ENCODE measurements at places on chromosomes 12 and 14.

DNA sequence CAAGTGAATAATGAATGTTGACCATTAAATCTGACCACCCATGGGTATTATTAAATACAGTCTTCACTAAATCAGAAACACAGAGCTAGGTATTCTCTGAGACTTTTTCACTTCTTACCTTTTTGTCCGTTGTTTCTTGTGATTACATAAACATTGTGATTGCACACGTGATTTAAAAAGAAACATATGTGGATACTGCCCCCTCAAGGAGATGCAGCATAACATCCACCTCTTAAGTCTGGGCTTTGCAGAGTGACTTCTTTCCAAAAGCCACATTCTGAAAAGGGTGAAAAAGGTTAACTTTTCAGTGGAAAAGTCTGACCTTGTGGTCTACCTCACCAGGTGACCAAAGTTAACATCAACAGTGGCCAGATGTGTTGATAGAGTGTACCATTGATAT lies 185.5 kb upstream of the FAR2 start:
- DNase-seq, result no peak

- no peak for DNase-seq
Measured at GRCh38 chr14:104226421-104227383, 88.3 kb downstream of the KIF26A start.

DNA sequence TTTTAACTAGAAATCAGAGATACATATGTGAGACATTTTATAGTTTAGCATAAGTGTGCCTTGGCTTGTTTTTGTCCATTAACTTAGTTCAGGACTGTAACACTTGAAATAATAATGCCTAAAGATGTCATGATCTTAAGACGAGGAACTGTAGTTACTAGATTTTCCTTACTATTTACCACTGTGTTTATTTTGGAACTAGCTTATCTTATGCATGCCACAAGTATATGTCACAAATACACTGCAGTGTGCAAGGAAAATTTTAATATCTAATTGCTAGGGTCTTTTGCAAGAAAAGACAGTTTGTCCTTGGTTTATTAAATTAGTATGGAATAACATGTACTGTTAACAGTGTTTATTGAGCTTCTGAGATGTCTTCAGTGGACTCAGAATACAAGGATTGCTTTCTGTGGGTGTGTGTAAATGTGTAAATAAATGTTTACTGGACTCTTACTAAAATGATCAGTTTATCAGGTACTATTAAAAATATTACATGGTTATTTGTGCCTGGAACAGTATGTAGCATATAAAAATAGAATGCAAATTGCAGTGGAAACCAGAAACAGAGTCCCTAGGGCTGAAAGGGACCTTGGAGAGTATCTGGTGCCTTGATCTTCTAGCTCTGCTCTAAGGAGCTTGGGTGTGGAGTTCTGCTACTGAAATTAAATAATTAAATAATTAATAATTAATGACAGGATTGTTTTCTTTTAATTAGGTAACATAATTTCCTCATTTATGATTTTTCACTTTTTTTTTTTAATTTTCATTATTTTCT lies 58.1 kb downstream of the FGD4 start:
- DNase-seq, result no peak

GRCh38 chr12:112599871-112600270 lies 181.1 kb downstream of the PTPN11 start:
- no peak for DNase-seq

DNA sequence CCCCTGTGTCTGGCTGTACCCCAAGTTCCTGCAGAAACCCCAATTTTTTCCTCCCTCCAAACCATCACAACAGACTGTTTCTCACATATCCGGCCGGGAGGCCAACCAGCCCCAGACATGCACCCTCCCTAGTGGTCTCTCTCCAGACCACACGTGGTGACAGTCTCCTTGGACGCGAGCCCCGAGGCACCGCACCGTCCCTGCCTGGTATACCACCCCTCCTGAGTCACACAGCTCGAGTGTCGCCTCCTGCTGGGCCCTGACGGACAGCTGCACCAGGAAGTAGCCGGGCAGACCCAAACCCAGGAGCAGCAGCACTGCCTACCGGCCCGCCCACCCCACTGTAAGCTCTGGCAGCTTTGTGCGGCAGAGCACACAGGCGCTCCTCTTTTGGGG lies 97.4 kb downstream of the RFLNA start:
- DNase-seq, result no peak

DNA sequence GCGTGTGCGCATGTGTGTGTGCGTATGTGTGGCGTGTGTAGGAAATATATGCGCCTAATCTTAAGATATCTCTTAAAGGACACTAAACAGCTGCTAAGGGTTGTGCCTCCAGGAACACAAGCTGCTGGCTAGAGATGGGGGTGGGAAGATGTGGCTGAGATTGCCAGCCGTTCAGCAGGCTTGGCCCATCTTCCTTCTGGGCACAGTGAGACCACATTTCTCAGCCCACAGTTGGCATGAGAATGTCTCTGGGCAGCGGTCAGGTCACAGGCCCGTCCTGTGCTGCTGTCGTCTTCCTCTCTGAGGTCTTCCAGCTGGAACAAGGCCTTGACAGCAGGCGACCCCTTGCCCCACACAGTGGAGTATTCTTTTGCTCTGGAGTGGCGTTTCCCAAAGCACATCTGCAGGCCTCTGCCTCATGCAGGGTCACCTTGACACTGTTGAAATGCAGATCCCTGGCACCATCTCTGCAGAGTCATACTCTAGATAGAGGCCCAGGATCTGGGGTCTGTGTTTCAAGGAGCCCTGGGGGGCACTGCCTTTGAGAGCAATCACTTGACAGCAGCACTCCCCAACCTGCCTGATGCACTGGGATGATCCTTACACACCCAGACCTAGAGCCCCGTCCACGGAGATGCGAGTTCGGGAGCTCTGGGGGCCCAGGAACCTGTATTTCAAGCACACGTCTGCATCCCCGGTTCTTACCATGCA lies 335.5 kb upstream of the SFSWAP start:
- DNase-seq, result no peak

- DNase-seq, result no peak
Measured at GRCh38 chr14:87044807-87045206, 948.2 kb downstream of the GALC start.

DNA sequence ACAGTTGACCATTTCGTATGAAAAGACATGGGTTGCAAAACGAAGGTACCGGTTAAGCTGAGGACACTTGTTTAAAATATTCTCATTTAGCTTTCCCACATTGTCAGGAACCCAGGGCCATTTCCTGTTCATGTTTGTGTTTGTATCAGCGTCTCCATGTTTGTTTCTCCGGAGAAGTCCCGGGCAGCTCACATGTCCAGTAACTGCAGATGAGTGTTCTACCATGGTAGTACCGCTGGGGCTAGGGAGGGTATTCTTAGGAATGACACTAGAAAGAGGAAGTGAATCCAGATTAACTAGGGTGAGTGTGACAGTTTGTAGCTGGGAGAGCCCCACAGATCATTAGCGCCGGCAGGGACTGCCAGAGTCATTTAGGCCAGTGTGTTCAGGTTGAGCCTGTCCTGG lies 50.0 kb upstream of the EVL start:
- no peak for DNase-seq

- no peak for DNase-seq
Measured at GRCh38 chr14:66650491-66650911, 142.6 kb downstream of the GPHN start.

- no peak for DNase-seq
Measured at GRCh38 chr14:80491131-80491530, 279.8 kb upstream of the DIO2 start.
